ENCODE measurements at places on chromosomes 2 and 18.

GRCh38 chr18:48645427-48646002 lies 106.7 kb downstream of the CTIF start:
- no peak for DNase-seq

GRCh38 chr2:218027426-218028188 lies 24.8 kb upstream of the TNS1 start:
- no peak for DNase-seq

- DNase-seq = no peak
Measured at GRCh38 chr2:62013641-62014040, 108.2 kb downstream of the COMMD1 start.

DNA sequence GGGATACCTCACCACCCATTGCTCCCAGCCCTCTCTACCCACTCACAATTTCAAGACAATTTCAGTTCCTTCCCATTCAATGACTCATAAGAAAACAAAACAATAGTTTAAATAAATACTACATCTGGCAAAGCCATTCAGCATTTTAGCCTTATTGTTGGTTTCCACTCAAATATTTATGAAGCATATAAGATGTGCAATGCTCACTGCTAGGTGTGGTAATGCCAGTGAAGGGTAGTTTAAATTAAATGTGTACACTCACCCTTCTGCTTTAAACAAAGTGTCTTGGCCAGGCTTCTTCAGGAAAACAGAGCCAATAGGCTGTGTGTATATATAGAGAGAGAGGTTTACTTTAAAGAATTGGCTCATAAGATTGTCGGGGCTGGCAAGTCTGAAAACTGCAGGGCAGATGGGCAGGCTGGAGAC lies 37.0 kb downstream of the INO80C start:
- DNase-seq = no peak

DNA sequence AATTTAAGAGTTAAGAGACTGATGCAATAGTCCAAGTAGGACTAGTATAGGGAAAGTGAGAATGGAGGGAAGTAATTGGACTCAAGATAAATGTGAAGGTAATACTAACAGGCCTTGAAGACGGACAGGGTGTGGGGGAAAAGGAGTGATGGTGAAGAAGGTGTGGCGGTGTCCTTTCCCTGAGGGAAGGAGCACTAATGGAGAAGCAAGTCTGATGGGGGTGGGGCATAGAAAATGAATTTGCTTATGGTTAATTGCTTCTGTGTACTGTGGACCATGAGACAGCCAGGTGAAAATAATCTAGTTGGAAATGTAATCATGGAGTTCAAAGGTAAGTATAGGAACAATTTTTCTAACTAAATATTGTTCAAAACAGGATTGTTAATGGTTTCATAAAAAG lies 7.1 kb upstream of the TGOLN2 start:
- no peak for DNase-seq

DNA sequence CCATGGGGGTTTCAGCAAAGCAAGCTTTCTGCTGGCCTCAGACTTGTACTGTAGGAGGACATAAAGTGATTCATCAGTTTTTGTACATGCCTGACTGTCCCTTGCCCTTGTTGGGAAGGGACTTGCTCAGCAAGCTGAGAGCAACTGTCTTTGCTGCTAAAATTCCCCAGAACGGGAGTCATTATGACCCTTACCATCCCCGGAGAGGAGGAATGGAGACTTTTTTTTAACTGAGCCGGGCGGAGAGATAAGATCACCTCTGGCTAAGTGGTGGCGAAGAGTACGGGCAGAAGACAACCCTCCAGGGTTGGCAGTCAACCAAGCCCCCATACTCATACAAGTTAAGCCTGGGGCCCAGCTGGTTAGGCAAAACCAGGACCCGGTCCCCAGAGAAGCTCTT lies 20.4 kb upstream of the NAGK start:
- DNase-seq = no peak

- peak; percentile 14 for DNase-seq
Measured at GRCh38 chr18:5879479-5879882, 15.8 kb downstream of the TMEM200C start.

GRCh38 chr2:17208511-17208910 lies 309.7 kb downstream of the RAD51AP2 start:
- no peak for DNase-seq

- no peak for DNase-seq
Measured at GRCh38 chr2:215692387-215693079, 256.7 kb upstream of the FN1 start.

- no peak for DNase-seq
Measured at GRCh38 chr18:5900262-5900661, 4.9 kb upstream of the TMEM200C start.

DNA sequence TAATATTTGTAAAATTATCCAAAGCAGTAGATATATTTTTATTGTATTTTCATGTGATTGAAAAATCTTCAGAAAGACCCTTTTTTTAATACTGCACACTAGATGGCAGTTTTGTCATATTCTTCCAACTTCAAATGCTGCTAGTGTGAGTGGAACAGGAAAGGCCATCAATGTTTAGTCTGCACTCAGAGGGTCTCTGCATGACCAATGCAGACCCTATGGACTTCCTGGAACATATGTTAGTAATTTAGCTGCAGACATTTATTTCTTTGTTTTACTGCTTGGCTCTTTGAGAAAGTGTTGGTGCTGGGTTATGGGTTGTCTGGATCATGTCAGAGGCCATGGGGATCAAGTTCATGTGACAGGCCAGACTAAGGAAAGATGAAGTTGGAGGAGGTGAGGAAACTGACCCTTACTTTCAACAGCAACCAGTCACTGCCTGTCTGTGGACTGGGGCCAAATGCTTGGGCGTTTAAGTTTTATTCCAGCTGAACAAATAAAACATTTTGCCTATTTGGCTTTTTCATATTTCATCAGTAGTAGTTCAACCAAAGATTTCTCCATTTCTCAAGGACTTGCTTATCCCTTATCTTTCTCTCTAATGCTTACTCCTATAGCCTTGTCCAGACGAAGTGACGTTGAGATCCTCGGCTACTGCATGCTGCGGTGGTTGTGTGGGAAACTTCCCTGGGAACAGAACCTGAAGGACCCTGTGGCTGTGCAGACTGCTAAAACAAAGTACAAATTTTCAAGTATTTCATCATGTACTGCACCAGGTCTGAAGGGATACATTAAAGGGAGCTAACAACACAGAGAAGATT lies 84.8 kb downstream of the VRK2 start:
- no peak for DNase-seq

- no peak for DNase-seq
Measured at GRCh38 chr2:86305915-86306254, 31.5 kb downstream of the REEP1 start.

DNA sequence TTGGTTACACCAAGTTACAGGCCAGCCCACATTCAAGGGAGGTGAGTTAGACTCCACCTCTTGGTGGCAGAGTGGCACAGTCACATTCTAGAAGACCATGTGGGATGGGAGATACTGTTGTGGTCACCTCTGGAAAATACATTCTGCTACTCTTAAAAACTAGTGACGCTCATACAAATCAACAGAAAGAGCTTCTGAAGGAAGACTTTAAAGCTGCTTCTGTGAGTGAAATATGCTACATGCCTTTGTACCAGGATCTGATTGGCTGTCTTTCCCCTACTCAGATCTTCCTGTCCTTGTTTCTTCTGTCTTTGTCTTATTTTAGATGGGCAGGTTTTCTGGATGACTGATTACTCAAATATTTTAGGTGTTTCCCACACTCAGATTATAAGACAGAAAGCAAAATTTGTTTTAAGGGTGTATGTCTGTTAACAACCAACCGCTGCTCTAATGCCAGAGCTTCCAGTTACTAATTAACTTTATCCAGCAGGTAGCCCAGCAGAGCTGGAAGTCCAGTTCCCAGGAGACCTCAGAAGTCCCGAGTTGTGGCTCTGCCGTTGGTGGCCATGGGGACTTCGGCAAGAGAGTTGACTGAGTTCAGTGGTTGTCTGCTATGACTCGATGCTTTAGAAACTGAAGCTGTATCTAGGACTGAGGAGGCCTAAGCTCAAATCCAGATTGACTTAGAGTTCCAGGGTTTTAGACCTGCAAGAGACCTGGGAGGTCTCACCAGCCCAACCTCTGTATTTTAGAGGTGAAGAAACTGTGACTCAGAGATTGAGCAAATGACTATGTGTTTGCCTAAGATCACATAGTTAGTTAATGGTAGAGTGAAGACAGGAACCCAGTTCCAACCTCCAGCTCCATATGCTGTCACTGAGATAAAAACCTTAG lies 7.4 kb downstream of the IL1R2 start:
- DNase-seq = no peak

DNA sequence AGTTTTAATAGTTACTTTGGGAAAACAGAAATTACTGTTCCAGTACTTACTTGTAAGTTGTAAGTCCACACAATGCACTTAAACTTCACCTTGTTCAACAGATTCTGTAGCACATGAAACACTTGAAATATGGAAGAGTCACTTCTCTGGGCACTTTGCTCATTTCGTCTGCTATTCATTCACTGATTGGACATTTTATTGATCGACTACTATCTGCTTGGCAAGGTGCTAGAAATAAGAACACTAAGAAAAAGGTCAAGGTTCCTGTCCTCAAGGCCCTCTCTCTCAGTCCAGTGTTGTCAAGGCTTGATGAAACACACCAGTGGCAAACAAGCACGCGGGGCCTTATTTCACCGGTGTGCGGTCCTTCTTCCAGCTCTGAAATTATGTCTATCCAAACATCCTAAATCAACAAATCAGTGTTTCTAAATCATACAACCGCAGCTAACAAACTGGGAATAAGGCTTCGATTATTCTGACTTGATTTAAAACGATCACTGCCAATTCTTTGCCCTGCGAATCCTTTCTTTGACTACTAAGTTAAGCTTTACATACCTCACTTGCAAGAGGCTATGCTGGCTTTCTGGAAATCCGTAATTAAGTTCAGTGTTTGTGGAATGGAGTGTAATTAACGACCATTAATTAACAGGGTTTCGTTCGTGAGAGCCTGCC lies 780 bp upstream of the ITGAV start:
- no peak for DNase-seq

GRCh38 chr2:59301466-59302402 lies 1060.6 kb upstream of the FANCL start:
- peak; percentile 80 for DNase-seq

DNA sequence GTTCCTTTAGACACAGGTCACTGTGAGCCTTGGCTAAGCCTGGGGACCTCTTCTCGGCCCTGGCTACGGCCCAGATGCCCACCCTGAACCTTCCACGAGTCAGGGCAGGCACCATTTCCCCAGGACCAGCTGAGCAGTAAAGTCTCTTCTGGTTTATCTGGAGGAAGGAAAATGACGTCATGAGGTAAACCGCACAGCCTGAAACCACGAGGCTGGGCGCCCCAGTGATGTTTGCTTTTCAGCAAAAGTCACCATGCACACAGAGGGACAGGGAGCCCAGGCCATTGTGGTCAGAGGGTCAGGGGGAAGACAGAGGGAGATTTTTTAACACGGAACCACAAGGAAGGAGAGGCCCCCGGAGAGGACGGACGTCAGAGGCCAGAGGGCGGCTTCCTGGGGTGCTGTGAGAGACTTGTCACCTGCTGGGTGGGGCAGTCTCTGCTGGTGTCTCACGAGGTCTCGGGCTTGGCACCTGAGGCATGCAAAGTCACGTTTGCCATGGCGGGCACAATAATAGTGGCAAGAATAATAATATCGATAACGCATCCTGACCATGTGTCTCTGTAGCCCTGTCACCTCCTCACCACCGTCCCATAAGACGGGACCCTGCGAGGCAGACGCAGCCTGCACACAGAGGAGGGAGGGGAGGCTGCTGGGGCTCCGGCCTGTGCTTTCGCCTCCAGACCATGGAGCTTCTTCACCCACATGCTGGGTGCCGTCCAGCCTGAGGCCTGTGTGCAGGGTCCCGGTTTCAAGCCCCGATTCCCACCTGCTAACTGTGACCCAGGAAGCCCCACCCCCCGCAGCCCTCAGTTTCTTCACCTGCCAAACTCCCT lies 33.2 kb upstream of the FOSL2 start:
- peak; percentile 82 for DNase-seq

- DNase-seq = no peak
Measured at GRCh38 chr2:46227674-46228289, 69.4 kb upstream of the EPAS1 start.

GRCh38 chr2:103789381-103790095 lies 1027.7 kb downstream of the TMEM182 start:
- DNase-seq = no peak

GRCh38 chr2:159326569-159327255 lies 40.2 kb upstream of the WDSUB1 start:
- no peak for DNase-seq

- no peak for DNase-seq
Measured at GRCh38 chr18:60372132-60372531, 443 bp downstream of the MC4R start.

DNA sequence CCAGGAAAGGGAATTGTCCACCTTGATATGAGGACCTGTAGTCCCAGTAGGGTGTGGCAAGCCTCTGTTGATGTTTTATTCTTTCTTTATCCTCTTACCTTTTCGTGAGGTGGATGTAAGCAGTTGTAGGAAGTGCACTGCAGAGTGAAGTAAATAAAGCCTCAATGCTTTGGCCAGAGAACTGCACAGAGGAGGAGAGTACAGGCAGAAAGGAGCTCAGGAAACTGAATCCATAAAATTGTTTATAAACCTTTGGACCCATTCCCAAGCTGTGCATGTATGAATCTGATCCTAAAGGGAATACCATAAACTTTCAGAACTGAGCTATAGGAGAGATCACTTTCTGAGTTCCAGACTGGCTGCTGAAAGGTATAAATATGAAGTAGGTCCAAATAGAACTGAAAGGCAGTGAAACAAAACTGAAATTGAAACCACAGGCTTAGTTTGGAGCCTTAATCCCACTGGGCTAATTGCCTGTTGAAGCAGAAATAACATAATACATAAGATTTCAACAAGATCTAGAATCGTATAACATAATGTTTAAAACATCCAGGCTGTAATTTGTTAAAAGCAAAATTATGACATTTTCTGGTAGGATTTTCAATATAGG lies 17.9 kb upstream of the SLC9A4 start:
- DNase-seq = no peak

GRCh38 chr2:29325544-29325943 lies 210.3 kb downstream of the CLIP4 start:
- DNase-seq = no peak

DNA sequence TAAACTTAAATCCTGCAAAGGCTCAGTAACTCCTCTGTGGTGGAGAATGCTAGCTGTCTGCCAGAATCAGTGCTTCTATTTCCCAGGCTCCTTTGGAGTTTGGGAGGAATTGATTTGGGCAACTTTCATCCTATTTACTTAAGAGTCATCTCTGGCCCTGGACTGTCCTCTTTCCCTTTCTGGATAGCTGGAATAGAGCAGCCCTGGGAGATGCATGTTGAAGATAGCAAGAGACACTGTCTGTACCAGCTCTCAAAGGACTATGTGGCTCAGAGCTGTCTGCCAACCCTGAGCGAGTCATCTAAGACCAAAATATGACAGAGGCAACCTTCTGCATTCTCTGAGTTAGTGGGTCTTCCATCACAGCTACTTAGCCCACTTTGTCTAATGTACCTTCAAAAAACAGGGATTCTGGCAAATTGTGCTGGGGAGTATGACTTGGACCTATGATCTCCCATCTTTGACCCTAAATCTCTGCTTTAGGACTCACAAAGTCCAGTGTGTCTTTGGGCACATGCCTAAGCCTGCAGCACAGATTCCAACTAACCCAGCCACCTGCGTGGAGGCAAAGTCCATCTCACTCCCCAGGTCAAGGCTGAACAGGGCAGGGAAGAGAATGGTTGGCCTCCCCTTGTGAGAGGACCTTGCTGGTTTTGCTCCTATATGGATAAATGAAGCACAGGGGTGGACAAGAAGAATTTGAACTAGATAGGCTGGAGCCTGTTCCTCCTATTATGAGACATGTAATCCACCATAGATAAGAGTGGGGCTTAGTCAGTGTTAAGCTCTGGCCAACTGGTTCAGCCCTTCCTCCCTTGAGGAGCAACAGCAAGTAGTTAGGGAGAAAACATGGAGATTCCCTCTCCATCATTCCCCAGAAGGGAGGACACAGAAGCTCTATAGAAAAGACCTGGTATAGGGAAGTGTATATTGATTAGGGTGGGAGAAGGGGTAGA lies 99.1 kb upstream of the PELI1 start:
- DNase-seq = no peak
